Activated CD4-positive, alpha-beta T cell treated with anti-CD3 and anti-CD28 coated beads, Interleukin-2, amount 50 U/mL, for 4 hours (primary cell): ENCODE measurements at places on chromosomes 11 and 22.

GRCh38 chr11:134921938-134922337, 509.9 kb upstream of the B3GAT1 start:
- no peak for DNase-seq

DNA sequence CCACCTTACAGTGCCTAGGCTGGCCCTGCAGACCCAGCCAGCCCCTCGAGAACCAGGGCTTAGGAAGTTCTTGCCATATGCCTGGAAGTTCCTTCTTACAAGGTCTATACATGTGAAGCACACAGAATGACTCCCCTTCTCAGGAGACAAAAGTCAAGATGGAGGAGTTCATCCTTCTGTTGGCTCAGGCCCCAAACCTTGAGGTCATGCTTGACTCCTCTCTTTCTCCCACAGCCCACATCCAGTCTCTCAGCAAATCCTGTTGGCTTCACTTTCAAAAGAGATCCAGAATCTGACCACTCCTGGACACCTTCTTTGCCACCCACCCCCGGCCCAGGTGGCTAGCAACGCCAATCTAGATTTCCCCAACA, 1.7 kb upstream of the CD248 start:
- DNase-seq, result no peak

- no peak for DNase-seq
Observed at GRCh38 chr11:78594814-78595213, 20.1 kb upstream of the NARS2 start.

DNA sequence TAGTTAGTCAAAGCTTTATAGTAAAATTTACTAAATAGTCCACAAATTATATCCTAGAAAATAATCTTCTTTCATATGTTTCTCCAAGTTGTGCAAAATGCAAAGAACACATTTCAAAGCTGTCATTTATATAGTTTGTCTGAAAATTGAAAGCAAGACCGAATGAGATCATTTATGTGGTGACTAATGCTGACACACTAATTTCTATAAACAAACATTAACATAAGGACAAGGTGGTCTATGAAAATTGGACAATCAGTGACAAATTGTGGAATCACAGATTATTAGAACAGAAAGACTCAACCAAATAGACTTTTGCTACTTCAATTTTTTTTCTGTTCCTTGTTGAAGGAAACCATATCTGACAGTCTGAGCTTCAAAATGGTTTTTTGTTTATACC, 1056.1 kb downstream of the LRRC4C start:
- no peak for DNase-seq

GRCh38 chr11:73143126-73143838, 1.2 kb upstream of the FCHSD2 start:
- peak; percentile 10 for DNase-seq

GRCh38 chr11:5666402-5666793, 18.5 kb downstream of the TRIM5 start:
- no peak for DNase-seq

DNA sequence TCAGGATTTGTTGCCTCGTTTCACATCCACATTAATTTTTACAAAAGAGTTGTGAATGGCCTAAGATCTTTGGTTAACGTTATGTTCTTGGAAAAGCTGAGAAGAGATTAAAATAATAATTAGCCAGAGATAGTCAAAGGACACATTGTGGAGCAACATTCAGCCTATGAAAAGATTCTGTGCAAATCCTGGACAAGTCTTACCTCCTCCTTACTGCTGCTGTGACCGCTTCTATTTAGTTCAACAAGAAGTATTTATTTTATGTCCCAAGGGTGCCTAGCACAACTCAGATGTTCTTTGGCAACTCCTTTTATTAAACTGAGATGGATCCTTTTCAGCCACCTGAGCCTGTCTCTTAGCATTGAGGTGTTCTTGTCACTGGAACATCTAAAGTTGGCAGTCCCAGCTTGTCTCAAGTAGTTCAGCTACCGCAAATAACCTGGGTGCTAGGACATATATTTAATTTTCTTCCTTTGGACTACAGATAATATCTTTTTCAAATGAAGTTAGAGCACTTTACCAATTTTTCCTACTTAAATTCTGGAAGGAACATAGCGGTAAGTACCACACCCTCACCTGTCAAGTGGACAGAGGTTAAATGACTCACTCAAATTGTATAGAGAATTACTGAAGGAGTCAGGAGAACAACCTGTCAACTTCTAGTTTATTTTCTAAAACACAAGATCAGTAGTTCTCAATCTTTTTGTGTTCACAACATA, 80.5 kb upstream of the CHRM4 start:
- no peak for DNase-seq
